Stimulated activated CD4-positive, alpha-beta T cell treated with anti-CD3 and anti-CD28 coated beads, Interleukin-15, amount 100 ng/mL, for 1 hour (primary cell): ENCODE measurements at places on chromosomes 12 and 14.

DNA sequence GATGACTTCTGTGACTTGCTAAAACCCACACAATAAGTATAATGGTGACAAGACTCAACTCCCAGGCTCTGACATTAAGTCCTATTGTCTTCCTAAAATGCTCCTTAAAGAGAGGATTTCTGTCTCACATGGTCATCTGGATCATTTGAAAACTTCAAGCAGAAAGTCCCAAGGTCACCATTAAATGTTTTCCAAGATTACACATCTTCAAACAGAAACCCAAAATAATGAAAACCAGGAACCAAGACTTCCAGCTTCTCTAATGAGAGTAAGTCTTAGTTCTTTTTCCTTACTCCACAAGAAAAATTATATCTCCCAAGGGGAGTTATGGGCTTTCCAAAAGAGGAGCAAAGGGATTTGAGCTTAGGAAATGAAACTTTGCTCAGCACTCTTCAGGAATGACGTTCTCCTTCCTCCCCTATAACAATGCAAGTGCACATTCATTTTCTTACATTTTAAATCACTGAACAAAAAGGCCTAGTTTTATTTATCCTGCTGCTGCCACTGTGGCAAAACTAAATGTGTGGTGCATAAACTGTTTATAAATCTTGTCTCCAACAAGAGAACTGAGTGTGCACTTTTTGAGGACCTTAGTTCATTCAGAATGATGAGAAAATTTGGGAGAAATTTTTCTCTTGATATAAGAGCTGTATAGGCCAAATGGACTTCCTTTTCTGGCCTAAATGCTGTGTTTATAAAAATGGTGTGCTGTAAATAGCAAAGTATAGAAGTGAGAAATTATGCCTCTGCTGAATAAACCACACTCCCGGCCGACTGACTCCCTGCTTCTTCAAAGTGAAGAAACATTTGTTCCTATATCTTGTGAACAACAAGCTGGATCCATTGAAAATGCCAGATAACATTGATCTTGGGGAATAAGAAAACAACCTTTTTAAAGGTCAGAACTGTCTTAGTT lies 148.4 kb upstream of the PLEKHG7 start:
- no peak for DNase-seq

GRCh38 chr14:33762161-33762851 lies 188.6 kb downstream of the EGLN3 start:
- DNase-seq = no peak

DNA sequence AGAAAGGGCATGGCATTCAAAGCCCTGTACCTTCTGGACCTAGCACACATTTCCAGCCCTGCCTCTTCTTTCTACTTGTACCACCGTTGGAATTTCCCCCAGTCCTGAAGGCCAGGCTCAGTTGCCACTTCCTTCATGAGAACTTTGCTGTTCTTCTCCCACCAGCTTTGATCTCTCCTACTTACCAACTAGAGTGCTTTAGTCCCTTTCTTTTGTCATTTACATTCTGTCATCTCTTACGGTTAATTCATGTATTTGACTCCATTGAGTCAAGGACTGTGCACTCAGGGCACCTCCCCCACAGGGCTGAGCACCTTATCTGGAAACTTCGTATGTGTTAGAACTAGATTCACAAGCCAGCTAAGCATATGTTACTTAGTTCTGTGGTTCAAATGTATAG lies 26.3 kb downstream of the BICDL1 start:
- DNase-seq = no peak

DNA sequence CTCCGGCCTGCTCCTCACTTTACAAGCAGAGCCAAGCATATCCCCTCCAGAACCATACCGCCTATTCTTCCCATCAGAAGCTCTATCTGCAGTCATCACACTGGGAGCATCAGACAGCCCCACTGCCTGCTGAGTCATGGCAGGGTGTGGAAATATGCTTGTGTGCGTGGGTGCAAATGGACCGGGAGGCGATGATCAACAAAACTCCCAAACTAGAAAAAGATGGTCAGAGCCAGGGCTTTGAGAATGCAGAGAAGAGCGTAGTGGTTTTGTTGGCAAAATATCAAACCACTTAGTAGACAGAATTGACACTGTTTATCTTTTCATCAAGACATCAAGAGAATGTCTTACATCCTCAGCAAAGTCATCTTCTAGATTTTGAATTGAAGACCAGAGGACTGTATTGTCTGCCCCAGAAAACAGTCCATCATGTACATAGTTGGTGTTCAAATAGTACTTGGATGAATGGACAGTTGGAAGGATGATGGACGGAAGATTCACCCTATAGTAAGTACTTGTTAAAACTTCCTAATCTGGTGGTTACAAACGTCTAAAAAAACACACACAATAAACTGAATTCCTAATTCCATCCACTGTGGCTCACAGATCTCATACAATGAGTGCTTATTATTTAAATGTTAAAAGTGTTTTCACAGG lies 54.9 kb downstream of the VWF start:
- DNase-seq = no peak

GRCh38 chr12:90129366-90130030 lies 420.9 kb upstream of the ATP2B1 start:
- no peak for DNase-seq

- no peak for DNase-seq
Measured at GRCh38 chr12:110012137-110012536, 12.9 kb downstream of the ANKRD13A start.

- no peak for DNase-seq
Measured at GRCh38 chr12:86698641-86698980, 442.4 kb upstream of the MGAT4C start.

GRCh38 chr12:33304176-33304575 lies 135.4 kb downstream of the SYT10 start:
- no peak for DNase-seq

GRCh38 chr12:1882850-1883470 lies 35.5 kb downstream of the CACNA2D4 start:
- DNase-seq = no peak

- no peak for DNase-seq
Measured at GRCh38 chr14:96938946-96939345, 141.8 kb downstream of the VRK1 start.

DNA sequence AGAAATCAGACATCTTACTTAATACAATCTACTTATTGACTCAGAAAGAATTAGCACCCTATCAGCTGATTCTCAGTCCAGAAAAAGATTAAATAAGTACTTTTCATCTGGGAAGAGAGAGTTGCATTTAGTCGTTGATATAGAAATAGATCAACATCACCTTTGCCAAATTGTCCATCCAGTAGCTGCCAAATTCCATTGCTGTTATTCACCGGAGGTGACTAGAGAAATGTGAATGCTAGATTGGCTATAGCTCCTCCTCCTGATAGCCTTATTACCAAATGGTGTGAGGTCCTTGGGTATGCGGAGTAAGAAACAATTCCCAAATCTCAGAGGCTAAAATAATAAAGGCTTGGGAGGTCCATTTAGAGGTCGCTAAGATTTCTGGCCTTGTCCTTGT lies 723.3 kb upstream of the FLRT2 start:
- DNase-seq = no peak

GRCh38 chr12:54563787-54564186 lies 14.4 kb downstream of the PDE1B start:
- DNase-seq = no peak

DNA sequence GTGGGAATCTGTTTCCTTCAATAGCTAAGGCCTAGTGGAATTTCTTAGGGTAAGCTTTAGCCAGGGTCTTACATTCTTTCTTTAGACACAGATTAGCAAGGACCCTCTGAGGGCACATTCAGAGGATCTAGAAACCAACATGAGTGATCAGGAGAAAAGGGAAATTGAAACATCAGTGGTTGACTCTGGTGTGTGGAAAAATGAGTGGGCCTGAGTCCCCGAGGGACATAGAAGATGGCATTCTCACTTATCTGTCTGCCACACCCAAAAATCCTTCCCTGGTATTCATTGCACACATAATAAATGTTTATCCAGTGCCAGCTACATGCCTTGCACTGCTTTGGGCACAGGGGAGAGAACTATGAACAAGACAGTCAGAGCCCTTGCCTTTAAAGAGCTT lies 82.9 kb downstream of the SSPN start:
- no peak for DNase-seq

DNA sequence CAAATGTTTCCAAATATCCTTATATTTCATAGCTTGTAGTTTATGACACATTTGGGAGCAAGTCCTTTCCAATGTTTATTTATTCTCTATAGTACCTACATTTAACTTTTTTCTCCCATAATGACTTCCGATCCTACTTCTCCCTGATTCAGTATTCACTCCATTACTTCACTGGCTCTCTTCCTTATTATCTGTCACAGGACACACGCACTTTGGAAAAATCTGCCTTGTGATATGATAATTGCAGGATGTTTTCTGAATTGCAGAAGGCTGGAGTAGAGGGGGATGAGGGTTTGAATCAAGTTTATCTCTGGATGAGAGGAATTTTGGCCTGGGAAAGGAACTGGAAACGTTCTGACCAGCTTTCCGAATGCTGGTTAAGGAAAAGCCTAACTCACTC lies 75.0 kb downstream of the HMGA2 start:
- DNase-seq = no peak

- no peak for DNase-seq
Measured at GRCh38 chr14:54207075-54207474, 189.7 kb upstream of the CDKN3 start.

GRCh38 chr14:70971560-70971959 lies 64.3 kb downstream of the PCNX1 start:
- no peak for DNase-seq

DNA sequence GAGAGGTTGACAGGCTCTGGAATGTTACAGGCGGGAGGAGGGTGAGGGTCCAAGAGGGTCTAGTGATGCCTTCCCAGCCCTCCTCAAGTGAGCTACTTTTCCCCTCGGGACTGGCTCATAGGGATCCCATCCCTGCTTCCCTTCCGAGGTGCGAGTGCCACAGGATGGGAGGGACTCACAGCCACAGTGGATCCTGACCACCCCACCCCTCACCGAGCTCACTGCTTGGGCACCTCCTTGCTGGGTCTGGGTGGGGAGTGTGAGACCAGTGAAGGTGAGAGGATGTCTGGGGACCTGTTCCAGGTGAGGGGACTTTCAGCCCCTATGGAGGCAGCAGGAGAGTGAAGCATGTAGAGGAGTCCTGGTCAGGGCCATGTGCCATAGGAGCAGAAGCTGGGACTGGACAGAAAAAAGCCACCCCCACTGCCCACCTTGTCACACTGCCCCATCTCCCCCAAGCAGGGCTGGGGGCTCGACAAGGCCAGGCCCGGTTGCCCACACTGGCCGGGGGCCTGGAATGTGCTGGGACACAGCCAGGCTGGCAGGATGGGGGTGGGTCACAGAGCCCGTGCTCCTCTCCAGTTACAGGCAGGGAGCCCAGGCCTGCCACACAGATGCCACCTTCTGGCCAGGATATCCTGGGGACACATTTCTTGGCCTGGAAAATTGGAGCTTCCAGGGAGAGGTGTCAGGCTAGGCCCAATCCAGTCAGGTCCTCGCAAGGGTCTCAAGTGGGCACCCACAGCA lies 1.7 kb upstream of the TNS2 start:
- DNase-seq = no peak

- DNase-seq = no peak
Measured at GRCh38 chr12:128771681-128772080, 52.1 kb downstream of the SLC15A4 start.

DNA sequence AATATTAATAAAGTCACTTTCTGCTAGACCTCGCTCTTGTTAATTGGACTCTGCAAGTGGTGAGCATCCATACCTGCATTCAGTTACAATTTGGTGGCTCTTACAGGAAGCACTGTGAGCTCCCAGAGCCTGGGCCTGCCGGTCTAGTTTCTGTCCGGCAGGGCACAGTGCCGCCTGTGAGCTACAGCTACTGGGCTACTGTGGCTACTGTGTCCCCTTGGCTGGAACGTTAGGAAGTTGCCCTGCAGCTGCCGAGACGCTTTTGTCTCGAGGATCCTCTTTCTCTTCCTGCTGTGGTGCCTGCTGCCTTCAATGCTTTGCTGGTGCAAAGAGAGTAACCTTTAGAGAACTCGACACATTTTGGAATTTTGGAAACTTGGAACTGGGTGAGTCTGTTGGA lies 44.6 kb upstream of the PTGDR start:
- DNase-seq = no peak

GRCh38 chr12:6752167-6752920 lies 597 bp downstream of the MLF2 start:
- no peak for DNase-seq

- no peak for DNase-seq
Measured at GRCh38 chr14:50763382-50764007, 67.5 kb downstream of the NIN start.

GRCh38 chr14:24133735-24134134 lies 2.3 kb upstream of the PSME1 start:
- no peak for DNase-seq

GRCh38 chr14:61225344-61225743 lies 55.8 kb downstream of the TMEM30B start:
- no peak for DNase-seq

GRCh38 chr14:23933742-23934128 lies 19.8 kb upstream of the DHRS4 start:
- DNase-seq = no peak

DNA sequence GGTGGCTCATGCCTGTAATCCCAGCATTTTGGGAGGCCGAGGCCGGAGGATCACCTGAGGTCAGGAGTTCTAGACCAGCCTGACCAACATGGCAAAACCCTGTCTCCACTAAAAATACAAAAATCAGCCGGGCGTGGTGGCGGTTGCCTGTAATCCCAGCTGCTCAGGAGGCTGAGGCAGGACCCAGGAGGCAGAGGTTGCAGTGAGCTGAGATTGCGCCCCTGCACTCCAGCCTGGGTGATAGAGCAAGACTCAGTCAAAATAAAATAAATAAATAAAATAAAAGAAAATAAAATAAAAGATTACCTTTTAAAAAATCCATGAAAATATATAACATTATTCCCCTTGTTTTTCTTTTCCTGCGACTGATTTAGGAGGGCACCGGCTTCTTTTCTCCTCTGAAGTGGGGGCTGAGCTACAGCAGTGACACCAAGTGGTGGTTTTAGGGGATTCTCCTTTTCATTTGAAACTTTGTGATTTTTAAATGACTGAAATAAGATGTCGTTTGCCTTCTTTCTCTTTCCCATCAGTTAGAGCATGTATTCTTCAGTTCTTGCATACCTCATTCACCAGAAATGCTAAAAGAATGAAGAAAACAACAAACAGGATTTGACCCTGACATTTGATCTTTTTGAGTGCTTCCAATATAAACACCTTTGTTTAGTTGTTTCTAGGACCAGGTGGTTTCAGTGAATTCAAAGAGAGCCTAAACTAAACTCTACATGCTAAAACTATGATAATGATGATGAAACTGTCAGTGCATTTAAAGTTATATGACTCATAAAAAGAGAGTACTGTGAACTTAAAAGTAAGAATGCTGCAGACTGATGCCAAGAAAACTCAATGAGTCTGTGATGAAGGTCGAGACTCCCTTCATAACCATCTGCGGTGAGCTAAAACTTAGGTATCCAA lies 22.6 kb upstream of the PKP2 start:
- no peak for DNase-seq

- no peak for DNase-seq
Measured at GRCh38 chr14:56005191-56006053, 112.8 kb upstream of the PELI2 start.

GRCh38 chr14:61505815-61506809 lies 184.7 kb downstream of the PRKCH start:
- no peak for DNase-seq

GRCh38 chr12:107912421-107913004 lies 138.0 kb downstream of the ASCL4 start:
- DNase-seq = peak; percentile 31
